ENCODE measurements at places on chromosomes 1 and 21. TPM values are rescaled to one million over a fixed set of nuclear protein-coding genes. Genes with fewer than 3 reads are reported as not detected.

DNA sequence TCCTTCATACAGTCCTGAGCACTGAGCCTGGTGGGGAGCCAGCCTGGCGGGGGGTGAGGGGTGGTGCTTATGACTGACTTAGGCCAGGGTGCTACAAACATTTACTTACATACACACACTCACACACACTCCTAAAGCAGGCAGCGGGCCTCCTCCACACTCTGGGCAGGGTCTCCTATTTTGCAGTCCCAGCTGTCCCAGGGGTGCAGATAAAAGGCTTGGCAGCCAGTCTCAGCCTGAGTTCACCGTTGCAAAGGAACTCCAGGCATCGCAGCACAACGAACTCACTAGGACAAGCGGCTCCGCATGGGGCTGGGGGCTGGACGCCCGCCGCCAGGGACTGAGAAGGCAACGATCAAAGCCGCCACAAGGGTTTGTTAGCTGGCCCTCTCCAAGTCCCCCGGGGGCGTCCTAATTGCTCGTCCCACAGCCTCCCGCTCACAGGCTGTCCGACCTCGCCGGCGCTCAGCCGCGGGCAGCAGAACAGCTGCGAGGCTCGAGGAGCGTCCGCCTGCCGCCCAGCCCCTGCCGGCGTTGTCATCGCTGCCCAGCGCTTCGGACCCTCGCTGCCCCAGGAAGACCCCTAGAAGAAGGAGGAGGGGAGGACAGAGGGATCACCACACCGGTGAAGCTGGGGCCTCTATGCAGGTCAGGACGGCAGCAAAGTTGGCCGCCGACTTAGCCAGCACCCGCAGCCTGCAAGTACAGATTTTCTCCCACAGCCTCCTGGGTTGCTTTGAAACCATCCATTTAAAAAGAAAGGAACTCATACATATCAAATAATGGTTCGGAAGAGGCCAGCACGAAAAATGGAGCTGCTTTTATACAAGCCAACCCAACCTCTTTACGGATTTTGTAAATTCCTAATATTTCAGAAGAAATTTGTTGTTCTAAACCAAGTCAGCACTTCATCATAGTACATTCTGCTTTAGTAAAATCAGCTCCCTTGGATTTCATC is 6.2 kb downstream of the BARHL2 start:
- DNase-seq = no peak

- peak; percentile 67 for DNase-seq
Observed at GRCh38 chr1:81174052-81174451, 626.7 kb upstream of the ADGRL2 start.

Gene TTC39A
- not detected for total RNA-seq

Gene SCAMP3
- total RNA-seq = 158 TPM

DNA sequence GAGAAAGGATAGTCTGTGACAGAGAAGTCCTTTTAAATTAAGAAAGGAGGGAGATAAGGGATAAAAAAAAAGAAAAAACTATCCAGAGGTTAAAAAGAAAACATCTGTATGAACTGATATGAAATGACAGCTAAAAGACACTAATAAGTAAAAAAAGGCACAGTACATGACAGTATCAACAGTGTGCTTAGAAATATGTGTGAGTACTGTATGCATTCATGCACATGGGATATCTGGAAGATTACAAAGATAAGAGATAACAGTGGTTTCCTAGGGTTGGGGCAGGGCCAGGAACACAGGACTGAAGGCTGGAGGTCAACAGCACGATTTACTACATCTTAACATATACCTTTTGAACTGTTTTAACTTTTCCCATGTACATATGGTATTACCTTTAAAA is 13.3 kb downstream of the PTP4A2 start:
- no peak for DNase-seq

- DNase-seq = no peak
Observed at GRCh38 chr1:175840787-175841186, 97.4 kb upstream of the TNR start.

DNA sequence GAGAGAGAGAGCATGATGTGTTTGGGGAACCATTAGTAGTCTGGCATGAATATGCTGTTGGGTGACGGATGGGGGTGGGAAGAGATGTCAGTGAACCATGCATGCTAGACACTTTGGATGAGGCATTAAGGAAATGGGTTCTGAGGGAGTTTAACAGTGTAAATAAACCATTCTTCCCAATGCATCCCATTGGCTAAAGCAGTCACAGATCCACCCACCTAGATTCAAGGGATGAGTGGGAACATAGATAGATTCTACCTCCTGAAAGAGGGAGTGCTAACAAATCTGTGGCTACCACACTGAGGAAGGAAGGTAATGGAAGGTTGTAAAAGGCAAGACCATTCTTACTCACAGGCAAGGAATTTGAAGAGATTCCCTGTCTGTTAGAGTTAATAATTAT is 129.8 kb upstream of the CACNA1E start:
- no peak for DNase-seq

DNA sequence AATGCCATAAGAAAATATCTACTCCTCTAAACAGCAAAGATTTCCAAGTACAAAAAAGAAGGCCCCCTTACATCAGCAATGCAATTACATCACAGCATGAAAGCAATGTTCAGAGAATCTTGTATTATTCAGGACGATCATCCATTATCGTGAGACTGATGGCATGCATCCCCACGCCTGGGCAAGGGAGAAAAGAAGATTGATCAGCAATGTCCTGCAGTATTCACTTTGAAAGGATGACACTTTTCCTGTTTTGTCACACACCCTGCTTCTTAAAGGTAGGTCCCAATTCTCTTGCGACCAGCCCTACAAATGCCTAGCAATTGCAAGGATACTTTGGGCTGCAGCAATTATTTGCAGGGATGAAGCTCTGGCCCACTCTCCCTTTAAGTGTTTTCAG is 108.7 kb downstream of the TOMM20 start:
- DNase-seq = no peak

- DNase-seq = no peak
Observed at GRCh38 chr1:35809114-35810095, 1.6 kb downstream of the AGO4 start.
